ENCODE measurements at places on chromosomes 2 and 18. TPM values are rescaled to one million over a fixed set of nuclear protein-coding genes. Genes with fewer than 3 reads are reported as not detected.
A peak's percentile ranks its signal among the peaks of the same experiment; 100 is the strongest.

The SUMO1 gene
- 121 TPM for total RNA-seq

DNA sequence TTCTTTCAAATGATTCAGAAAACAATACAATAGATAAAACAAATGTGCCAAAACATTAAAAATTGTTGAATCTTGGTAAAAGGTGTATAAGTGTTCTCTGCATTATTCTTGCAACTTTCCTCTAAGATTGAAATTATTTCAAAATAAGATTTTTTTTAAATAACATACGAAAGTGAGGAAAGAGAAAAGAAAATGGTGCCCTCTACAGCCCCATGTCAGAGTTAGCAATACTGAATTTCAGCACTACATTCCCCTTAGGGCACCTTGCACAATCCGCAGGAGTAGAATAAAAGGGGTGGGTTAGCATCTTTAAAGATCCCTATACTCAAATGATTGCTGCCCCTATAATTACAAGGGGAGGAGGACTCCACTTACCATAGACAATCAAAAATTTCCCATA lies 433.7 kb downstream of the BCL11A start:
- DNase-seq: no peak
- no peaks in the 10 kb centered on the region for H3K4me1 ChIP-seq
- peaks cover 3% of the 10 kb centered on the region for H3K27me3 ChIP-seq
- H3K27ac ChIP-seq: no peak overlapping the region
- H3K4me3 ChIP-seq: no peak overlapping the region

- no peaks in the 10 kb centered on the region for H3K27me3 ChIP-seq
- H3K36me3 ChIP-seq: no peaks in the 10 kb centered on the region
- no peak overlapping the region for H3K4me3 ChIP-seq
- H3K4me1 ChIP-seq: no peaks in the 10 kb centered on the region
- H3K27ac ChIP-seq: no peak overlapping the region
Observed at GRCh38 chr2:6728156-6728555, 137.6 kb downstream of the CMPK2 start.

DNA sequence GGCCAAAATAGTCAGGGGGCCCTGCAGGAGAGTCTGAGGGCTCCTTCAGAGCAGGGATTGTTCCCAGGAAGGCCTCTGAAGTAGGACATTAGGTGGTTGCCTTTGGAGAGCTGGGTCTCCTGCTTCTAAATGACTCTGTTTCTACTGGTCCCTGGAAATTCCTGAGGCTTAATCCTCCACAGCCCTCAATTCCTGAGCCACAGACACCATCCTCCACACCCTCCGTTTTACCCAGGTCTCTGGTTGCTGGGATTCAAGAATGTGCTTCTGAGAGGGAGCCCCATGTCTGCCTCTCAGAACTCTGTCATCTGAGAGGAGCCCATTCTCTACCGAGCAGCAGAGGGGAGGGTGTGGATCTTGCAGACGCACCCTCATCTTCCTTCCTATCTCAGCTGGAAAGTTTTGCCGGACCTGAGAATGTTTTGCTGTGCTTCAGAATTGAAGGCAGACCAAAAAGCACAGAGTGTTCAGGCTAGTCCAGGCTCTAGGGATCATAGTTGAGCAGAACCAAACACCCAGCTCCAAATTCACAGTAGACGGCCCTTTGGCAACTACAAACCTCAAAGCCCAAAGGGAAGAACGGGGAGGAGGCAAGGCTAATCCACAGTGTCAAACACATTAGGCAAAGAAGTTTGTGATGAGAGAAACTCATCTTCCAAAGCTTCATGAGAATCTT lies 8.1 kb downstream of the VIT start:
- no peaks in the 10 kb centered on the region for H3K4me1 ChIP-seq
- H3K4me3 ChIP-seq: no peak overlapping the region
- H3K27me3 ChIP-seq: no peaks in the 10 kb centered on the region
- peak; percentile 44 for DNase-seq
- no peaks in the 10 kb centered on the region for H3K36me3 ChIP-seq

The CDH7 gene
- not detected for total RNA-seq

GRCh38 chr2:157805519-157805918 lies 70.6 kb downstream of the ACVR1 start:
- H3K4me1 ChIP-seq: peaks cover 19% of the 10 kb centered on the region
- no peak overlapping the region for H3K27ac ChIP-seq

GRCh38 chr2:166193407-166193806 lies 65.6 kb upstream of the SCN1A start:
- H3K27ac ChIP-seq: no peak overlapping the region
- H3K4me1 ChIP-seq: no peaks in the 10 kb centered on the region
- no peak overlapping the region for H3K4me3 ChIP-seq
- no peaks in the 10 kb centered on the region for H3K27me3 ChIP-seq
- H3K36me3 ChIP-seq: no peaks in the 10 kb centered on the region
- no peak for DNase-seq

The CD8B2 gene
- total RNA-seq: 0.09 TPM

DNA sequence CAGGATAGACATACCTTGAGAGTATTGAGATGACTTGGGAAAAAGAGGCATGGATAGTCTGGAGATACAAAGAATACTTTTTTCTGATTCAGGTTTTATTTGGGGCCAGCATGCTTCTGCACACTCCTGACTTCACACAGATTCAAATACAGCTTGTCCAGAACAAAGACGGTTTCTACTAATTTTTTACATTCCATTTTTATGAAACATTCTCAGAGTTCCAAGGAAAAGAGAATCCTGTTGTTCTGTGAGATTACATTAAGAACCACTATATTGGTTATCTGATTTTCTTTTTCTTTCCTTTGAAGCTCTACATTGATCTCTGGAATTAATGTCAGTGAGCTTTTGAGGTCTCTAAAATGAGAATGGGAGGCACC lies 41.0 kb downstream of the PTPRM start:
- no peak overlapping the region for H3K4me3 ChIP-seq
- no peaks in the 10 kb centered on the region for H3K27me3 ChIP-seq
- DNase-seq: no peak
- H3K4me1 ChIP-seq: no peaks in the 10 kb centered on the region
- H3K27ac ChIP-seq: no peak overlapping the region

DNA sequence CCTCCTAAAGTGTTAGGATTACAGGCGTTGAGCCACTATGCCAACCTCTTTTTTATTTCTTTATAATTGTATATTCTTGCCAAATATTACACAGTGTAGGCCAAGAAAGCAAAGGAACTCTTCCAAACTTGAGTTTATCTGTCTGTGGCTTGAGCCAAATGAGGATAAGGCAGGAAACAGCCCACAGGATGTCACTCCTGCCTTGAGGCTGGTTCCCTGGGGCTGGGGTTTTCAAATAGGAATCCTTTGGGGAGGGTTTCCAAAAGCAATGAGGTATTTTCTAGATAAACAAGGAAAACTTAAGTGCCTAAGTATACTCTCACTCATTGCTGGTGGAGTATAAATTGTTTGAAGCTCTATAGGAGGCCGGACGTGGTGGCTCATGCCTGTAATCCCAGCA lies 56.4 kb downstream of the ADCY3 start:
- DNase-seq: no peak
- H3K4me3 ChIP-seq: no peak overlapping the region
- H3K36me3 ChIP-seq: peaks cover 1% of the 10 kb centered on the region
- peaks cover 2% of the 10 kb centered on the region for H3K4me1 ChIP-seq
- no peaks in the 10 kb centered on the region for H3K27me3 ChIP-seq

DNA sequence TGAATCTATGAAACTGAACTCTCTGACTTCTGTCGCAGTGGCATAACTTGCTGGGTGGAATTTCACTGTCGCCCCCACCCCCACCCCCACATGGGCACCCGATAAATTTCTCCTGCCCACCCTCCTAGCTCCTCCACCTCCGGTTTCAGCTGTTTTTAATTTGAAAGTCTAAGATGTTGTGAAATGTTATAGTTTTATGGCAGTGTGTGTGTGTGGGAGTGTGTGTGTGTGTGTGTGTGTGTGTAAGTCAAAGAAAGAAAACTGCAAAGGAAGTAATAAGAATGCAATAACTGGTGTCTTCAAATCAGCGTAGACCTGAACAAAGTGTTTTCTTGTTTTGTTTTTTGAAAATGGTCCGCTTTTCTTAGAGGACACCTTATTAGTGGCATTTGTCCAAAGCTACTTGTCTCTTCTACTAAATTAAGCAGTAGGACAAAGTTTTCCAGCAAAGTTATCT lies 388 bp downstream of the DTNA start:
- DNase-seq: no peak
- H3K27ac ChIP-seq: no peak overlapping the region
- no peaks in the 10 kb centered on the region for H3K36me3 ChIP-seq
- peaks cover 1% of the 10 kb centered on the region for H3K4me1 ChIP-seq

The PDE1A gene
- not detected for total RNA-seq

The VAMP5 gene
- total RNA-seq: 33.1 TPM

DNA sequence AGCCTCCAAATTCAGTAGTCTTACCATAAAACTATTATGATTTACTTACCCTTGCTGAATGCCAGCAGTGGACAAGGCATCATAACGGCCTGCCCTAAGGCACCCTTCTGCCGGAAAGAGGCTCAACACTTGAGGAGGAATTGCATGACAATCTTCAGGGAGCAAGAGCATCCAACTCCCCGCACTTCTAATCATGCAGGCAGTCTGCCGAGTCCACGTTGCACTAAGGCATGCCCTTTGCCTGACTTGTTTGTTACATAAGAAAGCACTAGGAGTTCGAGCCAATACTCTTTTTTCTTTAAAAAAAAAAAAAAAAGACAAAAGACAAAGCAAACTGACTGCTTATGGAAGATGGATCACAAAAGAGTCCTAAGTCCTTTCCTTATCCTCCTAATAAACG lies 17.9 kb upstream of the SPTBN1 start:
- H3K4me1 ChIP-seq: no peaks in the 10 kb centered on the region
- H3K27me3 ChIP-seq: peaks cover 14% of the 10 kb centered on the region
- H3K4me3 ChIP-seq: no peak overlapping the region
- DNase-seq: no peak
- no peak overlapping the region for H3K27ac ChIP-seq

DNA sequence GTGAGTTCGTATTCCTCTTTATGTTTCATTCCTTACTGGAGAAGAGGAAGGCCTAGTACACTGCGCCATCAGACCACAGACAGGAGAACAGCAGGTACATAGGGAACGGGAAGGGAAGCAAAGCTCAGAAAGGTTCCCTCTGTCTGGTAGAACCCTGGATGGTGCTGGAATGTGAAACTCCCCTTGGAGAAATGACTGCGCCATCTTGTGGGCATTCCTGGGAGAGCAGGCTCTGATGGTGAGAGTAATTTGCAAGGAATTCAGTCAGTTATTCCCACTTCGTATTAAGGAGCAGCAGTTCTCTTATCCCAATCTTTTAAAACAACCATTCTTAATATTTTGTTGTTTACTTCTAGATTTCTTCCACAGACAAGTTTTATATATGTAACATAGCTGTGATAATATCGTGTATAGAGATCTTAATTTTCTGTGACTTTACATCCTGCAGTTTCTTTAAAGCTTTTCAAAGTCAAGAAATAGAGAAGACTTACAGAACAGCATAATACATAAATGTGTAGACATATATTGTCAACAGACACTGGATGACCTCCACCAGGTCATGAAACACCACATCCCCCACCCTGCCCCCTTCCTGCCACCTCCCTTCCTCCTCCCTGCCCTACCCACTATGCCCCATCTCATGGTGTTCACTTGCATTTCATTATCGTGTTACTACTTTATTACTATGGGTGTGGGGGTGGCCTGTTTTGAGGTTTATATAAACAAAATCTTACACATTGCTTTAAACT lies 83.9 kb downstream of the ARHGEF4 start:
- no peak overlapping the region for H3K27ac ChIP-seq
- no peaks in the 10 kb centered on the region for H3K4me1 ChIP-seq
- peaks cover 4% of the 10 kb centered on the region for H3K27me3 ChIP-seq
- peak; percentile 87 for DNase-seq
- H3K36me3 ChIP-seq: no peaks in the 10 kb centered on the region

DNA sequence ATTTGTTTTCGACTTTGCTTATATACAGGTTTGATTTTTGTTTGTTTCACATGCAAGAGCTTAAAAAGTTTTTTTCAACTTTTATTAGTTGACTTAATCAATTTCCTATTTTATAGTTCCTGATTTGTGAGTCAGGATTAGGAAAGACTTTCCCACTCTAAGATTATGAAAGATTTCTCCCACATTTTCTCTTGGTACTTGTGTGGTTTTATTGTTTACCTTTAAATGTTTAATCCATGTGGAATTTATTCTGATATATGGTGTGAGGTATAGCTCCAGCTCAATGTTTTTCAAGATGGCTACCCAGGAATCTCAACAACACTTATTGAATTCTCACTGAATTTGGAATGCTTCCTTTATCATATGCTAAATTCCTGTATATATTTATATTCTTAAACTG lies 117.8 kb upstream of the LGALSL start:
- no peaks in the 10 kb centered on the region for H3K36me3 ChIP-seq
- no peak for DNase-seq
- H3K4me3 ChIP-seq: no peak overlapping the region
- H3K27me3 ChIP-seq: peaks cover 6% of the 10 kb centered on the region

The SLC66A3 gene
- total RNA-seq: 10.4 TPM

All from activated CD4-positive, alpha-beta T cell treated with anti-CD3 and anti-CD28 coated beads, Interleukin-2, amount 10 ng/mL, durations not matched to agents 24 days and 14 days (primary cell).